ENCODE measurements at places on chromosomes 6 and 20.

GRCh38 chr20:44955270-44955669, 4.9 kb downstream of the TOMM34 start:
- no peak for DNase-seq

DNA sequence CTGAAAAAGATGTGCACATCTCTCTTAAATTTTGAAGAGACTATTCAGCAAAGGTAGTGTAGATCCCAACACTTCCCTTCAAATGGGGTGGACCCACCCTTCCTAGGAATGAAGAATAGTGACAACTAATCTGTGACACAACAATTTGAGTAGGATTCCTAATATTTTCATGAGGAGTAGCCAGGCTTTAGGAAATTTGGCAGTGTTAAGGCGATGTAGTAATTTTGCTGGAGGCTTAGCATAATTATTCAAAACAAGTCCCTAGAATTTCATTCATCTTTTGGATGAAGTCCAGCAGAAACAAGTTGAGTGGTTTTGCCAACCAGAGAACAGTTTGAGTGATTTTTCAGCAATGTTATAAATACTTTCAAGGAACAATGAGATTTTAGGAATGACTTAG, 52.4 kb downstream of the ELOVL4 start:
- no peak for DNase-seq

DNA sequence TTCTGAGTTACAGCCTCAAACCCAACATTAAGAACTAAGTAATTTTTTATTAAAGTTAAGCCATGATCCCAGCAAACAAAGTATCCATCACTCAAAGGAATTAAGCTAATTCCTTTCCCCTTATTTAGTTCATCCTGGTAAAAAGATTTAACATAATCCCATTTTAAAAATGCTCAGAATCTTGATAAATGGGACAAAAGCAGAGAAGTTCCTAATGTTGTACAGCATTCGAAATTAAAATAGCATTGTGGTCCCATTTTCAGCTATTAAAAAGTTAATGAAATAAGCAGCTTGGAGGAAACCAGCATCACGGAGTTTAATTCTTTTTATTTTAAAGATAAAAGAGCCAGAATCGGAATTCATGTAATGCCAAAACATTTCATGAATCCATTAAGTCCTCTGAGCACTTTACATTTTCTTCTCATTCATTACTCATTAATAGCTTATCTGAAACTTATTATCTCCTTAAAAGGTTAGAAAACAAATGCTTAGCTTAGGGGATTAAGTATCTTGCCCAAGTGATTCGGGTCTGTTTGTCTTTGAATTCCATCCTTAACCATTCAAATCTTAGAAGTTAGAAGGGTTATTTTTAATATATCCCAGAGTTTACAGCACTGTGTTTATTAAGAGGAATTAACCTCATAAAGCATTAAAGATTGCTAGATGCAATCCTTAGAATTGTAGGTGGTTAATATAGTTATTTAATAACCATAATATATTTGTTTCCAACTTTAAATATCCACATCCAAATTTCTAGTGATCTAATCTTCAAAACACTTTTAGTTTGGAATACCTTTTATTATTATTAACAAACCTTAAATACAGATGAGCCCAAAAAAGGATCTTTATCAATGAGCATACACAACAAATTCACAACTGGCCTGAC, 11.2 kb downstream of the RBM39 start:
- no peak for DNase-seq

- no peak for DNase-seq
Observed at GRCh38 chr6:5191222-5191621, 69.5 kb downstream of the LYRM4 start.

GRCh38 chr6:24195836-24196597, 70.0 kb downstream of the NRSN1 start:
- DNase-seq = no peak

DNA sequence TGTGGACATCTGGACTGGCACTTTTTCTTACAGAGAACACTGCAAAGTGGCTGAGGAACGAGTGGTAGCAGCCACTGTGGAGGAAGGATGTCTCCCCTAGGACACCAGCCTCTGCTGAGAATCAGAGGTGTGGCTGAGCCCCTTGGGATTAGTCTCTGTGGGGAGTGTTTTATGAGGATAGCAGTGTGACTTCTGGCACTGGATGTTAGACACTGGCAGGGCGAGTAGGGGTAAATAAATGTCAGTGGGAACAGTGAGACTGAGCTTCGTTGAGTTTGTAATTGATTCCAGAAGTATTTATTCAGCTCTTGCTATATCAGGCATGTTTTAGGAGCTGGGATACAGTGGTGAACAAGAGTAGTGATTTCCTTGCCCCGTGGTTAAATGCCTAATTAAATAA, 124.0 kb downstream of the JARID2 start:
- no peak for DNase-seq

GRCh38 chr6:125989631-125990030, 3.3 kb downstream of the TRMT11 start:
- no peak for DNase-seq

DNA sequence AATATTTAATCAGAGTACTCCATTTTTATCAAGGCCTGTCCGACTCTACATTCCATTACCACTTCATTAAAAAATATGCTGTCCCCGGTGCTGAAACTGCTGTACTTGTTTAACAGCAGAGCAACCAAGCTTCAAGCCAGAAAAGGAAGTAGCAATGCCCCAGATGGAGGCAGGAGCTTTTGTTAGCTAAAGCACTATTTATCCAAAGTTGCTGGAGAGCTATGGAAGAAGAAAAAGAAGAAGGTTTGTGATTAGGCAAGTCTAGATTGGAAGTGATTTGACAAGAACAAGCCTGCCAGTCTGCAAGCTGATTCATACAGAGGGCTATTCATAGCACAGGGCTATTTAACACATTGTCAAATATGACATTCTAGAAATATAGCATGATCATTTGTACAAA, 160.9 kb upstream of the SPTLC3 start:
- peak; percentile 35 for DNase-seq

DNA sequence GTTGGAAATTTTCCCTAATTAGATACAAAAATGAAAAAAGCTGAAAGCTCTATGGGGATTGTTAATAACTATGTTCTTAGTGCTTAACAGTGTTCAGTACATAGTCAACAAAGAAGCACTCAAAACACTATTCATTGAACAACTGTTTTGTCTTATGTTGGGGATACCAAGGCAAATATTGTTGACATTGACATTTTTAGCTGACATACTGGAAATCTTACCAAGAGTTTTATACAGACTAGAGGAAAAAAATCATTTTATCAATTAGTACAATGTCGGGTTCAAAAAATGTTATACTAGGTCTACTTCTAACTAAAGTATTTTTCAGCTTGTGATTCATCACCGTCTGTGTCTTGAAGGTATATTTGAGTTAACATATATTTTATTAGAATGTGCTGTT, 40.2 kb downstream of the KLHL31 start:
- no peak for DNase-seq

GRCh38 chr6:89494131-89494793, 61.3 kb downstream of the ANKRD6 start:
- no peak for DNase-seq

DNA sequence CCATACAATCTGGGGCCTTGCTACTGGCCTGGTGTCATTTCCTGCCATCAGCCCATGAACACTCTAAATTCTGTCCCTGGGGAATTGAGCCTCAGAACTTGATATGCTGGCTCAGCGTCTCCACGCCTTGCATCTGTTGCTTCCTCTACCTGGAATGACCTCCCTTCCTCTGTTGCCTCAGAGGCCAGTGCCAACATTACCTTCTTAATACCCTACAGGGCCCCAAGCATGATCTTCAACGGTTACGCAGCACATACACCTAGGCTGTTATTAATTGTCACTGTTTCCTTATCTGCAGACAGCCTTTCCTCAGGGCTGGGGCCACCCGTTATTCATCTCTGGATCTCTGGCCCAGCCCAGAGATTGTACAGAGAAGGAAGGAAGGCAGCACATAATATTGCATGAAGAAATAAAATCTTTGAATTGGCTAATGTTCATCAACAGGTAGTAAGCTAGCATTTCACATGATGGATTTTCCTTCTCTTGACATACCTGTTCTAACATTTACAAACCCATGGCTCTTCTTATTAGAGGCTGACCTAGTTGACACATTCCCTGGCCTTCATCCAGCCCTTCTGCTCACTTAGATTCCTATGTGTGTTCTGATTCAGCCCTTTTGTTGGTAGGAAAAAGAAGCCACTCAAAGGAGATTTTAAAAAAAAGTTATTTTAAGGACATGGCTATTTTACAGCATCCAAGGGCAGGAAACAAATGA, 8.4 kb upstream of the RNF182 start:
- DNase-seq = no peak

- no peak for DNase-seq
Observed at GRCh38 chr6:98593676-98594075, 240.7 kb upstream of the POU3F2 start.

DNA sequence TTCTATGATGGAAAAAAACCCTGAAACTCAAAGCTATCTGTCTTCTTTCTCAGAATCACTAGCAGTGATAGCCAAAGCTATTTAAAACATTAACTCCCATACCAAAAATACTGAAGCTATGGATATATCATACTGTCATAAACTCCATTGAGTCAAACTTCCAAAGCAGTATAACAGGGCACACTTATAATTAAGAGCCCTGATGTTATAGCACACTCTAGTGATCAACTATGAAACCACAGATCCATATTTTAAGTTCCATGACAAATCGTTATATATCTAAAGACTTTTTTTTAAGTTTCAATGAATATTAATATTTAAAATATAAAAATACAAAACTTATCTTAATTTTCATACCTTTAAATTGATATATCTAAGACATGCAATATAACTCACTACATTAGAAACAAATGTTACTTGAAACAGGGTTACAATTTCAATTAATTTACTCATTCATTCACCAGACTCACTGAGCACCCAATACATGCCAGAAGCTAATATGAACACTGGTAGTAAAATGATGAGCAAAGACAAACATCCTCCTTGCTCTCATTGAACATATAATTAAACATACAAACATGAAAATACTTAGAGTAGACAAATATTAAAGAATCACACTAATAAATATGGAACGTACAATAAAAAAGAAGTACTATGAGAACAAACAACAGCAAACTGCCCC, 69.3 kb downstream of the IBTK start:
- DNase-seq = peak; percentile 39

DNA sequence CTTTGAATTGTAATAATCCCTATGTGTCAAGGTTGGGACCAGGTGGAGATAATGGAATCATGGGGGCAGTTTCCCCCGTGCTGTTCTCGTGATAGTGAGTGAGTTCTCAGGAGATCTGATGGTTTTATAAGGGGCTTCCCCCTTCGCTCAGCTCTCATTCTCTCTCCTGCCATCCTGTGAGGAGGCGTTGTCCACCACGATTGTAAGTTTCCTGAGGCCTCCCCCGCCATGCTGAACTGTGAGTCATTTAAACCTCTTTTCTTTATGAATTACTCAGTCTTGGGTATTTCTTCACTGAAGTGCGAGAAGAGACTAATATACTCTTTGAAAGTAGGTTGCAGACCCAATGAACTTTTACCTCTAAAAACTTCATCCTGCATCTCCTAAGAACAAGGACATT, 39.2 kb upstream of the KCNG1 start:
- DNase-seq = no peak

DNA sequence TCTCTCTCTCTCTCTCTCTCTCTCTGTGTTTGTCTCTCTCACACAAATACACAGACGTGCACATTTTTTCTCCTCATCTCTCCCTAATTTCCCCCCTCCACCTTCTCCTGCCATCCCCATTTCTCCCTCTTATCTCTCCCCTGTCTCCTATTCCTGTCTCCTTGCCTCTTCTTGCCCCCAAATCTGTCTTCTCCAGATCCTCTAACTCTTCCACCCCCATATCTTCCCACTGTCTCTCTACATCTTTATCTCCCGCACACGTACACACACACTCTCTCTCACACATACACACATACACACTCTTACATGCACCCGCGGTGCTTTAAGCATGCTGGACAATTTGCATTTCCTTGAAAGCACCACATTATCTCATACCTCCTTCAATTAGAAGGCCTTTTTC, 15.9 kb downstream of the KIZ start:
- no peak for DNase-seq

- DNase-seq = no peak
Observed at GRCh38 chr6:72850469-72850868, 228.6 kb downstream of the KCNQ5 start.

- no peak for DNase-seq
Observed at GRCh38 chr20:8393381-8393780, 261.3 kb downstream of the PLCB1 start.

DNA sequence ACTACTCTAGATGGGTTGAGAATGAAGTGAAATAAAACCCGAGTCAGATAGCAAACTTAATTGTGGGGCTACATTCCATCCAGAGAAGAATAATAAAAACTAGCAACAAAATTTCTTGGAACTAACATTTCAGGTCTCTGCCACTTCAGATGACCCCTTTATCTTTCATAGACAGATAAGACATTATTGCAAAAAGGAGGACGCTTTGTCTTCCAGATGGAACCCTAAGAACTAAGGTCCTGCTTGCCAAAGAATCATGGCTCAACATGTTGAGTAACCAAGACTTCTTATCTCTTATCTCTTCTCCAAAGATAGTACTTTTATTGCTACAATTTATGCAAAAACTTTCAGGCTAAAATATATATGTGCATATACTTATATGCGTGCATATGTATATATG, 221.1 kb upstream of the PREP start:
- no peak for DNase-seq

Data from muscle of arm (tissue), 14 donors.